ENCODE measurements at places on chromosomes 12 and 14. TPM values are rescaled to one million over a fixed set of nuclear protein-coding genes. Genes with fewer than 3 reads are reported as not detected.

- DNase-seq: no peak
Observed at GRCh38 chr14:71165121-71166031, 258.1 kb downstream of the PCNX1 start.

- no peak for DNase-seq
Observed at GRCh38 chr14:34018564-34019244, 67.8 kb upstream of the EGLN3 start.

DNA sequence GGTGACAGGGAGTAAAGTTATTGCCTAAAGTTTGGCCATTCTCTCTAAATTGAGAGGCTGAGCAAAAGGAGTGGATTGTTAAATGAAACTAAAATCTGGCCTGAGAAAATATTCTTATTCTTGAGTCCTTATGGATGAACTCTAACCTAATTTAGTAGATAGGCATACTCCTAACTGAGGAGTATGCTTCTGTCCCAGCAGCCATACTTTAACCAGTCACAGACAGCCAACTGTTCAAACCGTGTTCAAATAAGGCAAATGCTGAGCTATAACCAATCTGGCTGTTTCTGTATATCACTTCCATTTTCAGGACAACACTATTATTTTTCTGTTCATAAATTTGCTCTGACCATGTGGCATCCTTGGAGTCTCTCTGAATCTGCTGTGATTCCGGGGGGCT lies 75.9 kb upstream of the RERGL start:
- DNase-seq: no peak

- no peak for DNase-seq
Observed at GRCh38 chr12:100503228-100503628, 29.6 kb downstream of the NR1H4 start.

GRCh38 chr14:89673512-89674225 lies 256.6 kb upstream of the FOXN3 start:
- no peak for DNase-seq

DNA sequence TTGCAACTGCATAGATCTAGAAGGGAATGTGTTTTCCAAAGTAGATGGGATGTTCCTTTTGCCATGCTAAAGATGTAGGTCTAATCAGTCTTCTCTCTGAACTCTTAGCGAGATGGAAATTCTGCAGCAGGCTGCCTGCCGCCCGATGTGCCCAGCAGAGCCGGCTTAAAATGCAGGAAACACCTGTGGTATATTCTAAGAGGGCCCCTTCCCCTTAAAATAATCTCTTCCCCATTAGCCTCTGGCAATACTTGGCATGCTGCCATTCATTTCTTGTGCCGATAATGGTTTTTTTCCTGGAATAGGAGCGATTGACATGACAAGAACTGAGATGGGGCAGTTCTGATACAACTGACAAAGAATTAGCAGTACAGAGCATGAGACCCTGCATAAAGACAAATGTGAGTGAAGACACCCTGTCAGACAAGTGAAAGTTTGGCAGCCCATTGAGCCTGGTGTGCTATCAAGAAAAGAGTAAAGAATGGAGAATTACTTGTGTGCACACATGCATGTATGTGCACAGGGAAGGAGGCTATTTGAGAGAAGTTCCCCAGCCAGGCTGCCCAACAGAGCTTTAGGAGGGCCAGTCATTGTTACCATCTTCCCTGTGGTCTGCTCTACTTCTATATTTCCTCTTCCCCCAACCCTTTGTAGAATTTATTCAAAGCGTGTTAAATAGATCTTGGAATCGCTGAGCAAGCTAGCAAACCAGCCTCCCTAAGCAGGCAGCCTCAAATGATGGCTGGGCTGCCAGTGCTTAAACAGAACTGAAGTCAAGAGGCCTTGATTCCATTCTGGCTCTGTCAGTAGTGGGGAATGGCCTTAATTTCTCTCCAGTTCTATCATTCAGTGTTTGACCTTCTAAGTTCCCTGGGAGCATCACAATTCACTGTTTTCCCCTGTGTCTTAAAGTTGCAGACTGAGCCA lies 29.6 kb upstream of the NTF3 start:
- no peak for DNase-seq

DNA sequence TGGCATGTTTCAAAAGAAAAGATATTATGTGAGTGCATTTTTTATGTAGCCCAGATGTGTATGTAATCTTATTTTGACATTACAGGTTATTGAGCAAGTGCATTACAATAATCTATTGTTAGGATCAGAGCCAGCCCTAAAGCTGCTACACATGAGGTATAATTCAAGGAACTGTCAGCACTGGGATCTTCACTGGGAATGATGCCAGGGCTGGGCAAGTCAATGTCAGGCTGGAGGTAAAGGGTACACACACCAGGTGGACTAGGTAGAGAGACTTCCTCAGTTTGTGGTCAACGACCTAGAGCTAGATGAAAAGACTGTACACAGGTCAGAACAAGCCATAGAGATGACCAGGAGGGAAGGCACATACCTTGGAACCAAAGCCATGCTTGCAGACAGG lies 15.4 kb downstream of the TRIM9 start:
- no peak for DNase-seq

GRCh38 chr14:89340200-89341181 lies 76.5 kb downstream of the FOXN3 start:
- DNase-seq: no peak

DNA sequence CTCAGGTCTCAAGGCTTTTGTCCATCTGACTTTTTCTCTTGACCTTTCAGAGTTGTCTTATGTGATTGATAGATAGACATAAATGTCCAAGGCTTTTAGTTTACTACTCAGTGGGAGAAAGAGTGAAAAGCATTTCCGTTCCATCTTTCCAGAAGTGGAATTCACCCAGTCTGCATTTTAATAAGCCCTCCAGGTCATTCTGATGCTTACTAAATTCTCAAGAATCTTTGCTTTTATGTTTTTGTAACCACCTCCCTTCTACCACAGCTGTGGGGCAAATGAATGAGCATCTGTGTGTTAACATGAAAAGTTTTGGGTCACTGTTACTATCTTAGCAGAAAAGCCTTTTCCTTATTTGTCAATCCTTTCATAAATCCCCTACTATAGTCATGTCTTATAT lies 251.4 kb downstream of the LRIG3 start:
- DNase-seq: no peak

The TAPBPL gene
- total RNA-seq: 1.2 TPM

The CLSTN3 gene
- 28.2 TPM for total RNA-seq

DNA sequence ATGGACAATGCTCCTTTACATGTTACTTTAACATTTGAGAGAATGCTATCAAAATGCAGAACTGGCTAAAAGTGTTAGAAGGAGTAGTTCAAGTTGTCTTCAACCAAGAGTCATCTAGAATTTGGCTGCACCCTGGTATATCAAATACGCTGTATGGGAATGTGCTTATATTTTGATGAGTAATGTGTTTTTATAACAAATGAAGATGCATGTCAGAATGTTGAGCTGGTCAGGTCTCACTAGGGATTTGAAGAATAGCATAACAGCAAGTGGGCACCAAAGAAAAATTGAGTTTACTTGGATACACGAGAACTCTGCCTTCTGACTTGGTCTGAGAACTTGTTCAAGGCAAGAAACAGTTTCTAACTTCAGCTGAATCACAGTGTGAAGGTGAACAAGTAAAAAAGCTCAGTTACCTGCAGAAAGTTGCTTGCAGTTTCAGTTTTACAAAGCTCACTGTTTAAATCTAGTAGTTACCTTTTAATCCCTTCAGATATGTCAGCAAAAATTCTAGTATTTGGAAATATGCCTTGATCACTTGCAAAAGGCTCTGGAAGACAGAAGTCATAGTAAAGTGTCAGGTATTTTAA lies 82.3 kb downstream of the PDE3A start:
- DNase-seq: no peak

The LEMD3 gene
- total RNA-seq: 27.8 TPM

The CCDC175 gene
- 0.19 TPM for total RNA-seq

The TPPP2 gene
- not detected for total RNA-seq

DNA sequence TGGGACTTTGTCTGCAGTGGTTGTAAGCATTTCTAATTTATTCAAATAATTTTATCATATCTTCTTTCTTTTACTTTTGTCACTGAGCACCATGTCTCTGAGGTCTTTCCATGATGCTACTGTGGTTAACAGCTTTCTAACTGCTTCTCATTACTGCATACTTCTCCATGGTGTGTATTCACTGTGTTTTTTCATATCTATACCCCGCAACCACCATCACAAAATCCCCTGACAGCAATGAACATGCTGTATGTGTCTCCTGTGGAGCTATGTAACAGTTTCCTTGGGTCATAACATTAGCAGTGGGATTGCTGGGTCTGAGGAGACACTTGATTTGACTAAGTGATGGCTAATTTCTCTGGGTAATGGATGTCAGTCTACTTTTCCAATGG lies 29.2 kb upstream of the CHST11 start:
- no peak for DNase-seq

GRCh38 chr12:30088259-30088995 lies 304.7 kb upstream of the TMTC1 start:
- no peak for DNase-seq

- no peak for DNase-seq
Observed at GRCh38 chr12:89674326-89674942, 34.2 kb downstream of the ATP2B1 start.

The CACNA2D4 gene
- total RNA-seq: 0.72 TPM

DNA sequence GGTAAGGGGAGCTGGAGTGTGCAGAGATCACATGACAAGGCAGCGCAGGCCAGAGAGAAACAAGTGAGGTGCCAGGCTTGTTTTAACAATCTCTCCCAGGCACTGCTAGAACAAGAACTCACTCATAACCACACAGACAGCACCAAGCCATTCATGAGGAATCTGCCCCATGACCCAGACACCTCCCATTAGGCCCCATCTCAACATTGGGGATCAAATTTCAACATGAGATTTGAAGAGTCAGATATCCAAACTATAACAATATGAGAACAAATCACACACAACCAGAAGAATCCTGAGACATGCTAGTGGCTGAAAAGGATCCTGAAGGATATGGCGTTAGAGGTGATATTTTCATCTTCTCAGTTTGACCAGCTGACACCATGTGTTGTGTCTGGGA lies 21.9 kb downstream of the OR6J1 start:
- no peak for DNase-seq

- no peak for DNase-seq
Observed at GRCh38 chr14:50935126-50936015, 8.9 kb downstream of the PYGL start.

The EIF4B gene
- 527 TPM for total RNA-seq

DNA sequence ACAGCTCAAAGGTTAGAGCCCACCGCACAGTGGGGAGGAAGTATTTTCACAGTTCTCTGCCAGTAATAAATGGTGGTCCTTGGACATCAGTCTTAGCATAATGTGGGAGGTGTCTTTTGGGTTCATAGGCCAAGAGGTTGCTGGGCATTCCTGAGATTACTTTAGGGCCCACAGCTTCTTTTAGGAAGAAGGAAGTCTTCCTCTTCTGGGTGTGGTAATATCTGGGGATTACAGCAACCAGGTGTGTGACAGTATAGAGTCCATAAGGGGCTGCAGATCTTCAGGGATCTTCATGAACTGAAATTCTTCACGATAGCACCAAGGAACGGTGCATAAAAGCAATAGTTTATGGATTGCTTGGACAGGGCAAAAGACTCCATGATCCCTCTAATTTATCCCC lies 56.2 kb upstream of the PTGR2 start:
- DNase-seq: no peak

The GLS2 gene
- total RNA-seq: 0.30 TPM

DNA sequence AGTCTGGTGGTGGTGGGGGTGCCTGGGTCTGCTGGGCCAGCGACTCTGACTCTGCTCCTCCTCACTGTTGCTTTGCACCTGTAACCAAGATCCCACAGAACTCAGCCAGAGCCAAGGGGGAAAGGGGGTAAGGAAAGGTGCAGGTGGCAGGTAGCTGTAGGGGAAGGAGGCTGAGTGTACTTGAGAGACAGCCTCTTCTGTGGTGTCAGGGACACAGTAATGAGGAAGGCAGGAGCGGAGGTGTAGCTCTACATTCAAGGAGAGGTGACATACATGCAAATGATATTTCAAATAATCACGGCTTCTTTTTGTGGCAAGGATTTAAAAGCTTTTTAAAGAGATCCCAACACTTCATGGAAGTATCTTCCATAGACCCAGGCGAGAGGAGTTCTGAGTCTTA lies 23.4 kb downstream of the TESPA1 start:
- DNase-seq: no peak

DNA sequence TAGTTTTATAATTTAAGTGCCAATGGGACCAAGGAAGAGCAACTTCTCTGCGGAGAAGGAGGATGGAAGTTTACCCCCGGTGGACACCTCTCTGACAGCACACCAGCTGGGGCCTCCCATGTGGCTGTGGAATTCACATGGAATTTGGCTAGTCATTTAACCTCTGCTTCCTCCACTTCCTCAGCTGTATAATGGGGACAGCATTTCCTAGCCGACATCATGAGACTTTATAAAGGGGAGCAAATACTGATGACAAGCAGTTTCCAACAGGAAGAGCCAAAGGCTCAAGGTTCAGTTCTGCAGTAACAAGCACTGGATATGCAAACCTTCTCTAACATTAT lies 7.5 kb downstream of the DUSP6 start:
- no peak for DNase-seq

- no peak for DNase-seq
Observed at GRCh38 chr14:54762296-54762695, 140.3 kb downstream of the GCH1 start.

DNA sequence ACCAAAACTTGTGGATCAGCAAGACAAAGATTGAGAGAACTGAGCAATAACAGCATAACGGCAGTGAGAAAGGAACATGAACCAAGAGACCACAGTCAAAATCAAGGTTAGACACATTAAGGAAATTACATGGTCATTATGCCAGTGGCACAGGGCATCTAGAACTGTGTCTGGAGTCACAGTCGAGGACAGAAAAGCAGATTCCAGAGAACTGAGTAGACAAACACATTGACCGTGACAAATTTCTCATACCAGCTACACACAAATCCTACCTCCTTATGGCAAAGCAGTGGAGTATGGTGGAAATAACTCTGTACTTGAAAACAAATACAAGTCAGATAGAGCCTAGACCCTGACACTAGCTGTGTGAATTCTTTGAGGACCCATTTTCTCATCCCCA lies 367.3 kb downstream of the DUSP6 start:
- no peak for DNase-seq

- no peak for DNase-seq
Observed at GRCh38 chr12:89831310-89832095, 122.9 kb upstream of the ATP2B1 start.

The CEBPE gene
- total RNA-seq: not detected

DNA sequence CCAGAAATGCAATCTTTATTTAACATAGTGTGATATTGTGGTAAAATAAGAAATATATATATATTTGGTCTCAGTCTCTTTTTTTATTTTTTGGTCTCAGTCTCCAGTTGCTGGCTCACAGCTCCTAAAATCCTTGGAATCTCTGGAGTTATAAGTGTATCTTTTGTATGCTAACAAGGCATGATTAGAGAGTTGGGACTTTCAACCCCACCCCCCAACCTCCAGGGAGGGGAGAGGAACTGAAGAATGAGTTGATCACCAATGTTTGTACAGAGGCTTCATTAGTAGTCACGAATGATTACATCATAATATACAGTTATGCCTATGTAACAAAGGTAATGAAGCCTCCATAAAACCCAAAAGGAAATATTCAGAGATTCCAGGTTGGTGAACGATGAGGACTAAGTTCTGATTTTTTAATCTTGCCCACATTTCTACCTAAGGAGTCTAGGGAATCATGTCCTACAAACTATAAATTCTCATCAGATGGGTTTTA lies 22.8 kb upstream of the LALBA start:
- no peak for DNase-seq
